ENCODE measurements at places on chromosomes 16 and 17.

- DNase-seq = no peak
Observed at GRCh38 chr17:81123052-81124048, 42.0 kb upstream of the PVALEF start.

- no peak for DNase-seq
Observed at GRCh38 chr16:54090602-54091001, 196.0 kb downstream of the IRX3 start.

DNA sequence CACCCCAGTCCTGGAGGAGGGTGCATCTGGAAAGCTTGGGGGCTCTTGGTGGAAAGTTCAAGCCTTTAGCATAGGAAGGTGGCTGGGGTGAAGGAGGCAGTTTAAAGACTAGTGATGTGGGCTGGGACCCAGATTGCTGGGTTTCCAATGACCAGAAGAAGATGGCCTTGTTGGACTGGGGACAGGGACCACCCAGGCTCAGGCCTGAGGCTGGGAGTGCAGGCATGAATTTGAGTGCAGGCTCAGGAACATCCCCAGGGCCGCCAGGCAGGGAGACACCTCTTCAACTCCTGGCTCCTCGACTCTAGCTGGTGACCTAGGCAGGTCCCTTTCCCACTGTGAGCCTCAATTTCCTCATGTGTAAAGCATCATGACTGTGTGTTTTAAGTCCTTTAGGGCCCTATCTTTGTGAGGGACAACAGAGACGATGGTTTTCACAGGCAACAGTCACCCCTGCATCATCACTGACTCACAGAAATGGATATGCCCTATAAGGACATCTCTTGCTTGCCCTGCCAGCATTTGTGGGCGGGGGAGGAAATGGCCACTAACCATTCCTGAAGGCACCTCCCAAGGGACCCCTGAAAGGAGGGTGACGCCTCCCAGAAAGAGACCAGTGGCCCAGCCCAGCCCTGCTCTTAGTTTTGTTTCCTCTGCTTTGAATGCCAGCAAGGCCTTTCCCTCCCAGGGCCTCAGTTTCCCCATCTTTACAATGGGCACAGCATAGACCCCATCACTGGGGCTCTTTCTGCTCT, 11.1 kb downstream of the NLRC5 start:
- DNase-seq = no peak

DNA sequence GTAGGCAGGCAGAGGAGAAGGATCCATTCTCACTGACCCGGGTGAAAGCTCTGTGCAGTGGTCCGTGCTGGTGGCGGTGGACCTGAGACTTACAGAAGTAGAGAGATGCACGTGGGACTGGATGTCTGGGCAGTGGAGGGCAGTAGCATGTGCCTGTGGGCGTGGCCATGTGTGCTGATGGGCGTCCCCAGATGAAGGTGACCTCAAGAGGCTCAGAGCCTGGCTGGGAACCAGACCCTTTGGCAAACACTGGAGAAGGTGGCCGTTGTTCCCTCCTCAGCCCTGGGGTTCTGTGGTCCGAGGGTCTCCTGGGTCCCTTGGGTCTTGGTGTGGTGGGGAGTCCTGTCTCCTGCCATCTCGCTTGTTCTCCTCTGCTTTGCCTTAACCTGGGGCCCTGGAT, 15.6 kb downstream of the WSCD1 start:
- no peak for DNase-seq

DNA sequence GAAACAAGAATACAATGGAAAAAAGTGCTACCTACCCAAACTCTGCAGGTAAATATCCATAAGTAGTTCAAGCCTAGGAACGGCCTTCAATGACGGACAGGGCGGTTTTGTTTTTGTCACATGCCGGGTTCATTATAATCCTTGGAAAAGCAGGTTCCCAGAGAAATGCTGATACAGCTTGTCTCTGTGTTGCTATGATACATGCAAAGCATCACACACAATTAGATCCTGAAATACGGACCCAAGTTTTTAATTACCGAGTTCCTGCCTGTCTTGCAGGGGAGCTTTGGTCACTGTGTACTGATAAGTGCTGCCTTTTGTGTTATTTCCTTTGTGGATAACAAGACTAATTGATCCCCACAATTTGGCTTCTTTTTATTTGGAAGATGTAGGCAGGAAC, 217.4 kb downstream of the HAPSTR1 start:
- DNase-seq = no peak

DNA sequence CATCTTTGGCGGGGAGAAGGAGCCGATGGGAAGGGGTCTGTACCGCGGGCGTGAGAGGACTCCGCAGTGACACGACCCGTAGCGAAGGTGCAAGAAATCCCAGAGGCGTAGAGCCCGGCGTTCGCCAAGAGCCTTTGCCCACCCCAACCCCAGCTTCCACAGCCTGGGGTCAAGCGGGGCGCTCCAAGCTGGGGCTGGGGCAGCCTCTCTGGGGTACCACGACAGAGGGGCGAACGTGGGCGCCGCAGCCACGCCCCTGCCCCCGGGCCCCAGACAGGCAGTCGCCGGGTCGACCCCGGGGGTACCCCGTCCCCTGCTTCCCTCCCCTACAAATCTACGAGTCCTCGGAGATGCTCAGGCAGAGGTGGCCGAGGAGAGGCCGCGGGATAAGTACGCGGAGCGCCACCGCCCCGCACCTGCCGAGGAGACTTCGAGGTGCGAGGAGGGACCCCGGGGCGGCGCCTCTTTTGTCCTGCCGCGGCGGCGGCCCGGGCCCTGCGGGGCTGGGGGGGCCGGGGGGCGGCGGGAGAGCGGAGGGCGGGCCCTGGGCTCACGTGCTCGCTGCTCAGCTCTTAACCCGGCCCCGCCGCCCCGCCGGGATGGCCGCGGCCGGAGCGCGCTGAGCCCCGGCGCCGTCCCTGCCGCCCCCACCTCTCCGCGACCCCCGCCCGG, at the start of gene ADAM11:
Gene ADAM11, plus strand, starts transcription at position 575 of the 672 bp plus-strand sequence. CDS start 212 bp downstream, outside the sequence.
- no peak for DNase-seq

DNA sequence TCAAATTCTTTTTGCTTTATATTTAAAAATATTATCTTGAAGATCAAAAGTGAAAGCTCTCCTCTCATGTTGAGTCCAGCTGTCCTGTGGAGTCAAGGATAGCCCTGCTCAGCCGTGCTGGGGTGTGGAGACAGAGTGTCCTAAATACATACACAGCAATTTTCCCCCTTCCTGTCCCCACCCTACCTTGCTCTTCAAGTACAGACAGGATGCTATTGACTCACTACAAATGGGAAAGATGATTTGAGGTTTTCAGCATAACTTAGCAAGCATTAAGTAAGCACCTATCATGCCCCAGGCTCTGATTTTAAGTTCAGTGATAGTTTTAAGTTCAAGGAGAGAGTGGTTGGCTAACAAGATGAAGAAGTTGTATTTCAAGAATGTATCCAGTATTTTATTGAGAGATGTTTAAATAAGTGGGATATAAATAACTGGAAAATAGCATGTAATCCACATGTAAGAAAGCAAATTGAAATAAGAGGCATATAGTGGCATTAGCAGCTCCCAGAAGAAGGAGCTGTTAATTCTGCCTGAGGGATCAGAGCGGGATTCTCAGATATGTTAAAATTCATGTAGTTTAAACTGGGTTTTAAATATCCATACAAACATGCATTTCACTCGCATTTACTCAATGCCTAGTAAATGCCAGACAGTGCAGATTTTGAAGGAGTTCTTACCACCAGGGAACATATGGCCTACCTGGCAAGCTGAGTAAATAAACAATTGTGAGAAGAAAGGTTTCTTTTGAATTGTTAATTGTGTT, 183.5 kb upstream of the ANKFN1 start:
- DNase-seq = no peak

GRCh38 chr17:36727577-36727976, 126.2 kb downstream of the MRM1 start:
- DNase-seq = no peak

- DNase-seq = no peak
Observed at GRCh38 chr16:30777591-30778297, 9.3 kb downstream of the ZNF629 start.

- DNase-seq = no peak
Observed at GRCh38 chr16:3289998-3290673, 6.8 kb downstream of the ZNF263 start.

- DNase-seq = no peak
Observed at GRCh38 chr16:49756775-49757558, 98.9 kb downstream of the ZNF423 start.

- no peak for DNase-seq
Observed at GRCh38 chr16:6016530-6017184, 919.1 kb upstream of the EEF2KMT start.

DNA sequence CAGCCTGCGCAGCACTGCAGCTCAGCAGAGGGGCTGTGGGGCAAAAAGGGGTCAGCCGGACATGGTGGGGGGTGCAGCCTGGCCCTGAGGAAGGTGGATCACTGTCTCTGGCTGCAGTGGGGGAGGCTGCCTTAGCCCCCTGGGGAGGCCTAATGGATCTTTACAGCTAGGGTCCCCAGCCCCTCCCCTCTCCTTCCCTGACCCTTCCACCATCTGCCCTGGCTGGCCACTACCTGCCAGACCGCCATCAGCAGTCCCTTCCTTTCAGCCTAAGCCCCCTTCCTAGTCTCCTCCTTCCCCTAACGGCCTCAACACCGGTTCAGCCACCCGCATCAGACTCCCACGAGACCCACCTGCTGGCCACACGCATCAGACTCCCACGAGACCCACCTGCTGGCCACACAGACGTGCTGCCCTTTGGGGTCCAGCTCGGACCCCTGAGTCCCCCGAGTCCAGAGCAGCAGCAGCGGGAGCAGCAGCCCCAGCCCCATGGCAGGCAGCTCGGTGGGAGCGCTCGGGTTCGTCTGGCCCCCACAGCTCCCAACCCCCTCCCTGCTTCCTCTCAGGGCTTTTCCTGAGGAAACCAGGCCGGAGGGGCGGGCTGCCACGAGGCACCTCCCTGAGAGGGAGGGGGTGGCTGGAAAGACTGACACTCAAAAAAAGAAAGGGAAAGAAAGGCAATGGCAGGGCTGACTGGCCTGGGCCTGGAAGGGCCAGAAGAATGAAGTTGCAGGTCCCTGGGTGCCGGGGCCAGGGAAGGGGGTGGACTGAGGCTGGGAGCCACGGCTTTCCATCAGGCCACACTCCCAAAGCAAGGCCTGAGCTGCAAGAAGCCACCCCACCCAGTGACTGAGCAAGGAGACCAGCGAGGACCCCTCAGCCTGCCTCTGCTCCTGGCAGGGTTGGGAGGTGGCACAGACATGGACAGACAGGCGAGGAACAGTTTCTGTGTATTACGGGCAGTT, at the start of gene SCARF1:
Gene SCARF1, minus strand, starts transcription at position 526 of the 965 bp plus-strand sequence. Its CDS starts 35 bp downstream, at position 491.
- DNase-seq = no peak

- DNase-seq = no peak
Observed at GRCh38 chr17:63579633-63580032, 21.1 kb upstream of the TACO1 start.

DNA sequence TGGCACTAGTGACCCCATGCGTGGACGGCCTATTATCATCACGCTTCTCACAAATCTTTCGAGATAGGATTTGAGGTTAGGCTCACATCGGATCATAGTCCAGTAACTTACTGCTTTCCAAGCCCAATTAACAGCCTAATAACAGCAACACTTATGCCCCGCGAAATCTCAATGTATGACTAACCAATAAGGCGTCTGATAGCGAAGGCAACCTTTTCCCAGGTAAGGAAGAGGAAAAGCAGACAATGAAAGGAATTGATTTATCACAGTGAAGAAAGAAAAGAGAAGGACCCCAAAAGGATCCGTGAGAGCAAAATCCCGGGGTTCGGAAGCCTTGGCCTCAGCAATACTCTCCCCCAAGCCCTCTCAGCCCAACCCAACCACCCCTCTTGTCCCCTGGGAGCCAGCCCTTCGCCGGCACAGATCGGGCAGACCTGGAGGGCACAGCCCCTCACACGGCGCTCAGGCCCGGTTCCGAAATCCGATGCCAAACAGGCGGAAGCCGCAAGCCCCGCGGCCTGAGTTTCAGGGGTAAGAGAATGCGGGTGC, 534 bp downstream of the GPATCH8 start:
- DNase-seq = no peak

DNA sequence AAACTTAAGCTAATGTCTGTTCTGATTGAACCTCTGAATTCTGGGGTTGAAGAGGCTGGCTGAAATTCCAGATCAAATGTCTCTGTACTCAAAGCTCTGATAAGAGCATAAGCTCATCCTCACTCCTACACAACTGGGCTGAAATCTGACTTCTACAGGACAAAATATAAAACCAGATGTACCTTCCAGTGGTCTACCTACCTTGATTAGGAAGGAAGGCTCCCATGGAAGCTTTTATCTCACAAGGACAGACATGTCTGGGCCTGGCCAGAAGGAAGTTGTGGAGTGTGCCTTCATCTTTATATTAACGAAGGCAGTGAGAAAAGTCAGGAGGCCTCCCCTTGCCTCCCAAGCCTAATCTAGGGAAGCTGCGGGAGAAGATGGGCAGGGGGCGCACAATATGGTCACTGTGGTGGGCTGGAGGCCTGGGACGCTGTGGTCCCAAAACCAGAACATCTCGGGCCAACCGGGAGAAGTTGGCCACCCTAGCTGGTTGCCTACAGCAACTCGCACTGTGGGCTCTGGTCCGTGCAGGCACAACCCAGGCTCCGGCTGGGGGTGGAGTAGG, 55.6 kb upstream of the LRRC37A3 start:
- no peak for DNase-seq

- no peak for DNase-seq
Observed at GRCh38 chr16:65413861-65414260, 292.0 kb upstream of the CDH11 start.

DNA sequence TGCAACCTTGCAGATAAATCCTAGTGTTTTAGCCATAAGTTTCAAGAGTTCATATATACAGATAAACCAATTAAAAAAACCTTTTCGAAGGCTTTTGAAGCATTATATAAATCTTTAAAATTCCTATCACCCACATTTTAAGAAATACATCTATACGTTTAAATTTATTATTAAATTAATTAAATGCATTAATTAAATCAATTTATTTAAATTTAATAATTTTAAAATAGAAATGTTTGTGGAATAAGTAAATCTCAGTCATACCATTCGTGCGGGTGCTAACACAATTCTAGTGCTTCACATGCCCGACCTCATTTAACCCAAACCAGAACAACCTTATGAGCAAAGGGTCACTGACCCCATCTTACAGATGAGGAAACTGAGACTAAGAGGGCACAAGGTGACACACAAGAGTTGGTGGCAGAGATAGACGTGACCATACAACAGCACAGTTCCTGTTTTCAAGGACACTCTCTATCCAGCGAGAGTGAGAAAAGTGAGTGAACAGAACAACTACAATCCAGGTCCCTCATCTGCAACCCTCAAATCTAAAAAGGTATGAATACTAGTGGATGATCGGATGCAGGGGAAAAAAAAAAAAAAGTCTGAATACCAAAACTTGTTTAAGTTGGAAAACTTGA, 1.4 kb downstream of the NSMCE1 start:
- DNase-seq = no peak

GRCh38 chr17:81097943-81098308, 63.0 kb downstream of the BAIAP2 start:
- DNase-seq = no peak

Data from cortex of kidney (tissue), 1 donor.